ENCODE measurements at places on chromosomes 1 and 21. TPM values are rescaled to one million over a fixed set of nuclear protein-coding genes. Genes with fewer than 3 reads are reported as not detected.

Gene SLC16A1
- total RNA-seq = 65.1 TPM

- no peak for DNase-seq
Measured at GRCh38 chr1:234243521-234244260, 129.6 kb upstream of the COA6 start.

DNA sequence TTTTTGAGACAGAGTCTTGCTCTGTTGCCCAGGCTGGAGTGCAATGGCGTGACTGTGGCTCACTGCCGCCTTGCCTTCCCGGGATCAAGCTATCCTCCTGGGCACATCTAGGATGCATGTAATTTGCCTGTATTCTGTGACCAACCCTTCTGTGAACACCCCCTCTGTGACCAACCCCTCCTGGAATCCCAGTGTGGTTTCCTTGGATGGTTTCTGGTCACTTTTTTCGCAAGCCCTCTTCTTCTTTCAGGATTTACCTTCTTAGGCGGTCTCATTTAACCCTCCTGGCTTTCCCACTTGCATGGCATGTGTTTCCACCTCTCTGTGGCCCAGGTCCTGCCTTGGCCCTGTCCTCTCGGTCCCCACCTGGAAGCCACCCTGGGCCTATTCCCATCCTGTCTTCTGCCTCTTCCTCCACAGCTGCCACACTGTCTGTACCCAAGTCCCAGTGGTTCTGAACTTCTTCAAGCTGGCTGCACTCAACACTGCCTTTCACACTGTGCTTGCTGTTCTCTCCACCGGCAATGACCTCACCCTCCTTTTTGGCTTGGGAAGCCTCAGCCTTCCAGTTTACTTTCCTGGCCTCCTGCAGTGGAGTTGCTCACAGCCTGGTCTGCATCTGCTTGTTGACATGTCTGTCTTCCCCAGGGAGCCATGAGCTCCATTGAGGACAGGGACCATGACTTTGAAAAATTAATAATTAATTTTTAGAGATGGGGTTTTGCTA lies 57.0 kb downstream of the DISC1 start:
- DNase-seq = no peak

Gene ZZZ3
- 43.2 TPM for total RNA-seq

Gene HENMT1
- total RNA-seq = 3.0 TPM

DNA sequence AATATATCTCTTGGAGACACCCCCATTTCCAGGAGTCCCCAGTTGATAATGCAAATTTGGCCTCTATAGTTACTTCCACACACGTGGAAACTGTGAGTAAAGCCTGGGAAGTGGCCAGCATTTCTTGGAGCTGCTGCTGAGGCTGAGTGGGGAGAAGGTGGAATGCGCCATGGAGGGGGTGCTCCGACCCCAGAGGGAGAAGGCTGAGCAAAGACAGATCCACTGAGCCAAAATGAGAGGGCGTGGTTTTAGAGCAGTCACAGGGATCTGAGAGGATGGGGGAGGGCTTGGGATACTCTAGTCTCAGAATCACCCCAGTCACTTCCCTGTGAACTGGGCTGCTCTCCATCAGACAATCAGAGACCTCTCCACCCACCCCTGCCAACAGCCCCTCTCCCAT lies 38.7 kb downstream of the TRIM62 start:
- DNase-seq = no peak

DNA sequence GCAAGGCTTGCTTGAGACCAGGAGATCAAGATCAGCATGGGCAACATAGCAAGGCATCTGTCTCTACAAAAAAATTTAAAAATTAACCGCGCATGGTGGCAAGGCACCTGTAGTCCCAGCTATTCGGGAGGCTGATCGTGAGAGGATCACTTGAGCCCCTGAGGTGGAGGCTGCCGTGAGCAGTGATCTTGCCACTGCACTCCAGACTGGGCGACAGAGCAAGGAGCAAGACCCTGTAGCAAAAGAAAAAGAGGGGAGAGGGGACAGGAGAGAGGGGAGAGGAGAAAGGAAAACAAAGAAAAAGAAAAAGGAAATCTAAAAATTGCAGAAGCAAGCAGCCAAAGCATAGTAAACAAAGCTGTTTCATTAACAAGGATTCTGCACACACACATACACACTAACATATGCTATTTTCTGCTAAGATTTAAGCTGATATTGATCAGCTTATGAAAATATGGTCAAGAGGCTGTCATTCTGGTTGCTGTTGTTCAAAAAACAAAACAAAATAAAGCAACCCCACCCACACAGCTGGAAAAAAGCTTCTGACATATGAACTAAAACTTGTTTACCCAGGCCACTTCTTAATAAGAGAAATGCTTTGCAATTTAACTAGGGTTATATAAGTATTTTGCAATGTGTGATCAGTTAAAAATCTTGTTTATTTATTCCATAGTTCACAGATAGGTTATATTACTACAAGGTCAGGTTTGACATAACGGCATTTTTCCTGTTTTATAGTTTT lies 1.8 kb downstream of the ARNT start:
- no peak for DNase-seq

DNA sequence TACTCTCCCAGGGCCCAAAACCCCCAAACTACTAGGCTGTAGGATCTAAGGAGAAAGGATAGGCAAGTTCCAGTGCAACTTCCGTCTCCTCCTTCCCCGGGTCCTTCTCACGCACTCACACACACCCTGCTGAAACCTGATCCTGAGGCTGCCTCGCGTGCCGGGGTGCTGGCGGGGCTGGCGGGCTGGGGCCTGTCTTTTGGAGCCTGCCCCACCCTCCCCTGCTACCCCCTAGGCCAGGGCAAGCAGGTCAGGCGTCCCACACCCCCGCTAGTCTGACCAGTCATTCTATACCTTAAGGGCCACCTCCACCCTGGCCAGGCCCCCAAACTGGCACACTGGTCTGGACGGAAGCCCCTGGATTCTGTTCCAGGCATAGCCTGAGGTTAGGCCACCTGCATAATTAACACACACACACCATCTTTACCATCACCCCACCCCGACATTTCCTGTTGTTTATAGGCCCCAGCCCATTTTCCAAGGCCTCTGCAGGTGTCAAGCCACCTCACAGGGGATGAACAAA lies 48.3 kb upstream of the ARTN start:
- no peak for DNase-seq

DNA sequence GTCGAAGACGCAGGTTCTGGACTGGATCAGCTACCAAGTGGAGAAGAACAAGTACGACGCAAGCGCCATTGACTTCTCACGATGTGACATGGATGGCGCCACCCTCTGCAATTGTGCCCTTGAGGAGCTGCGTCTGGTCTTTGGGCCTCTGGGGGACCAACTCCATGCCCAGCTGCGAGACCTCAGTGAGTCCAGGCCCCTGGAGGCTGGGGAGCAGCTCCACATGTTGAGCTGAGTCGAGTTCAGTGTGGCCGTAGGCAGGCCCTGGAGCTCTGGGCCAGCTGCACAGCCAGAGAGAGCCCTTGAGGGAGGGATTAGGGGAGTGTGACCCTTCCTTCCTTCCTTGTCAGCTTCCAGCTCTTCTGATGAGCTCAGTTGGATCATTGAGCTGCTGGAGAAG lies 1.6 kb downstream of the ELF3 start:
- DNase-seq = no peak

- DNase-seq = no peak
Measured at GRCh38 chr1:236502972-236503639, 20.7 kb upstream of the LGALS8 start.

Gene LRRN2
- total RNA-seq = 0.19 TPM

DNA sequence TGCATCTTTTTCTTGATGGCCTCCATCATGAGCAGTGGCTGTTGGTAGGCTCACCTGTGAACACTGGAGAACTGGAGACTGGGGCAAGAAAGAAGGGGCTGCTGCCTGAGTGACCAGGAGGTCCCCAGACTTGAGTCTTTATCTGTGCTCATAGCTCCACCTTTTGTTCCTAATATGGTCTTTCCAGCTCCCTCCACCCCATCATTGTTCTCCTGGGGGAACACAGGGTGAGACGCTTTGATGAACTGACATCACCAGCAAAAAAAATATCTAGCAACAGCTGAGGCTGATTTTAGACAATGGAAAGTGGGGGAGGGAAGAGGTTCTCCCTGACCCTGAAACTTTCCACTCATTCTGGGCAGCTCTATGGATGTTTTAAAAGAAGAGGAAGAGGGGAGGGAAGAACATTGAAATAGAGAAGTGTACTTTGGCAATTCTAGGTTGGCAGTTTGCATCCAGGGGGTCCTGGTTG lies at the start of gene TPM3:
TPM3 (minus strand) TSS at position 111 of the 472 bp plus-strand sequence; CDS start at position 29, 82 bp downstream.
- no peak for DNase-seq

- no peak for DNase-seq
Measured at GRCh38 chr1:228341450-228341813, 65.2 kb downstream of the TRIM11 start.

- DNase-seq = no peak
Measured at GRCh38 chr21:45135122-45135521, 60.7 kb downstream of the ADARB1 start.

Gene SLC16A4
- 1.2 TPM for total RNA-seq

- DNase-seq = no peak
Measured at GRCh38 chr1:41313661-41314131, 47.5 kb upstream of the FOXO6 start.

DNA sequence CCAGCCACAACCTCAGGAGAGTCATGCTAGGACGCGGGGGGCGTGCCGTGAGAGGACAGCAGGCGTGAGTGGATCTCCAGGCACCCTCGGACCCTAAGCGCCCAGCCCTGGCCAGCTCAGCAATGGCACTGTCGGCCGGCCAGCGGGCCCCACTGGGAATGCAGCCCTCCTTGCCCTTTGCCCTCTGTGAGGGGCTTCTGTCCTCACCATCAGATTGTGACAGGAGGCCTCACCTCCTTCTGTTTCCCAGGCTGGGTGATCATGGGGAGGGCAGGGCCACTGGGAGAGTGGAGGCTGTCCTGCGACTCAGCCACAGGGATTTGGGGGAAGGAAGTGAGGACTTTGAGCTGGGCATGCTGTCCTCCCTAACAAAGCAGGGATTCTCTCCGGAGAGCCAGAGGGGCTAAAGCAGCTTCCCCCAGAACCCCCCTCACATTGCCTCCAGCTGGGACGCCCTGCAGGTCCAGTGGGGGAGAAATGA lies 6.6 kb upstream of the LRRC3 start:
- DNase-seq = no peak

- peak; percentile 16 for DNase-seq
Measured at GRCh38 chr21:16082038-16082816, 352.4 kb downstream of the USP25 start.

GRCh38 chr1:96515430-96515829 lies 206.2 kb upstream of the PTBP2 start:
- DNase-seq = no peak

GRCh38 chr1:18203645-18204044 lies 96.0 kb downstream of the IGSF21 start:
- no peak for DNase-seq

DNA sequence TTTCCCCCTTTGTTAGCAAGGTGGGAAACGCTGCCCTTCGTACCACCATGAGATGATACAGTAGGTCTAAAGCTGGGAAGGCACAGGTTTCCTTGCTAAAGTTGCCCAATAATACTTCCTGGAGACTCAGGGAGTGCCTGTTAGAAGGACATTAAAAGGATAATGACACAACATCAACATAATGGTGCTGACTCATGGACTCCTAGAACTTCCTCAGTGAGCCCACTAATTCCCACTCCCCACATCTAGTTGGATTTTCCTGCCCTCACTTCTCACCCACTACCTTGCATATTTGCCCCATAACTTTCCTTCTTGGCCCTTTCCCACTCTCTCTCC lies 17.5 kb downstream of the CFAP45 start:
- DNase-seq = no peak

- DNase-seq = no peak
Measured at GRCh38 chr1:33866281-33866680, 2.4 kb downstream of the HMGB4 start.

DNA sequence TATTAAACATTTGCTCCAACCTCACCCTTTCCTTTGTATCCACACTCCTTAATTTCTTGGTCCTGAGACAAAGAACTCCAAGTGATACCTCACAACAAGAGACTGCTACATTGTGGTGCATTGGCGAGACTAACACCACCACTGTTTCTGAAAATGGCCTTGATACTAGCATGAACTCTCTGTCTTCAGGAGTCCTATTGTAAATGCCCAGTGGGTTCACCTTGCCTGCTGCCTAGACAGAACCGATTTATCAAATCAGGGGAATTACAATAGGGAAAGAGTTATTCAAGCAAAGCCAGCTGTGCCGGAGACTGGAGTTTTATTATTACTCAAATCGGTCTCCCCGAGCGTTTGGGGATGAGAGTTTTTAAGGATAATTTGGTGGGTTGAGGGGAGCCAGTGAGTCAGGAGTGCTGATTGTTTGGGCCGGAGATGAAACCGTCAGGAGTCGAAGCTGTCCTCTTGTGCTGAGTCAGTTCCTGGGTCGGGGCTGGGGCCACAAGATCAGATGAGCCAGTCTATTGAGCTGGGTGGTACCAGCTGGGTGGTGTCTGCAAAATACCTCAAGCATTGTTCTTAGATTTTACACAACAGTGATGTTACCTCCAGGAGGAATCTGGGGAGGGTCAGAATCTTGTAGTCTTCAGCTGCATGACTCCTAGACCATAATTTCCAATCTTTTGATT lies 83.1 kb downstream of the DESI2 start:
- no peak for DNase-seq

DNA sequence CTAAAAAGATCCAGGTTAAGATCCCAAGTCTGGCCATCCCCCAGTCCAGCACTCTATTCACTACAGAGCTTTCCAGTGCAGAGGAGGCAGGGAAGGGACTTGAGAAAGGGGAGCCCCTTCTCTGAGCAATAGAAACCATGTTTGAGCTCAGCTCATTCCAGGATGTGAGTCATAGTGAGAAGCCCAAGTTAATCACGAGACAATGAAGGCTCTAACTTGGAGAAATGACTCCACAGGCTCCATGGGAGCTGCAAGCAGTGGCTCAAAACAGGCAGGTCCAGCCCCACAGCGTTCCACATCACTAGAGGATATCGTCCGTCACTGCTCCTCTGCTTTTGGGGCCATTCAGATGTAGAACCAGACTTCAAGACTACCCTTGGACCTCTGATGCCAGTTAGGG lies 59.1 kb downstream of the CAMK2N1 start:
- peak; percentile 63 for DNase-seq

Gene ACBD6
- total RNA-seq = 72.2 TPM

GRCh38 chr1:41954533-41954944 lies 35.8 kb upstream of the HIVEP3 start:
- DNase-seq = peak; percentile 57

DNA sequence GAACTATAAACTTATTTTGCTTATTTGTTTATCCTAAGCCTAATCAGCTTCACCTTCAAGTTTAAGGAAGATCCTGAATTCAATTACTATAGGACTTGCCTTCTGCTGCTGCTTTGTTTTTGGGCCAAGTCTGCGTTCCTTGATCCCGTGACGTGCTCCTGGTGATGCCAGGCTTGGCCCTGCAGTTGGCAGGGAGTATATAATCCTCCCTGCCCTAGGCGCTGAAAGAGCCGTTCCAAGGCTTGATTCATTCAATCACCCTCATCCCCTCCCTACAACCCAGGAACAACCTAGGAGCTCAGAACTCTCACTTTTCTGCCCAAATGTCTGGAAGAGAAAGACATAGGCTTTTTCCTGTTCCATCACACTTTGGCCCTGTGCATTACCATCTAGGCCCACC lies 12.4 kb upstream of the LRRN2 start:
- no peak for DNase-seq
